ENCODE measurements at places on chromosomes 3 and 15.
A peak's percentile ranks its signal among the peaks of the same experiment; 100 is the strongest.

DNA sequence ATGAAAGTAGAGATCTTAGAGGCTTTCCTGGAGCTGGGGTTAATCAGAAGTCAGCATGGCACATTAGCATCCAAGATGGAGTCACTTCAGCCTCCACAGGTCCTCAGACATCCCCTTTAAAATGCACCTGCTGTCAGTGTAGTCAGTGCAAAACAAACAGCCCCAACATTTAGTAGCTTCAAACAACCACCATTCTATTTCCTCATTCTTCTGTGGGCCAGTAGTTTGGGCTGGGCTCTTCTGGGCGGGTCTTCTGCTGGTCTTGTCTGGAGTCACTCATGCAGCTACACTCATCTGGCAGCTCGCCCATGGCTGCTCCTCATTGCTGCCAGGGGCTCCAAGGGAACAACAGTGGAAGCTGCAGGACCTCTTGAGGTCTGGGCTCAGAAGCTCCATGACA, 99.9 kb downstream of the TLE3 start:
- DNase-seq: no peak

DNA sequence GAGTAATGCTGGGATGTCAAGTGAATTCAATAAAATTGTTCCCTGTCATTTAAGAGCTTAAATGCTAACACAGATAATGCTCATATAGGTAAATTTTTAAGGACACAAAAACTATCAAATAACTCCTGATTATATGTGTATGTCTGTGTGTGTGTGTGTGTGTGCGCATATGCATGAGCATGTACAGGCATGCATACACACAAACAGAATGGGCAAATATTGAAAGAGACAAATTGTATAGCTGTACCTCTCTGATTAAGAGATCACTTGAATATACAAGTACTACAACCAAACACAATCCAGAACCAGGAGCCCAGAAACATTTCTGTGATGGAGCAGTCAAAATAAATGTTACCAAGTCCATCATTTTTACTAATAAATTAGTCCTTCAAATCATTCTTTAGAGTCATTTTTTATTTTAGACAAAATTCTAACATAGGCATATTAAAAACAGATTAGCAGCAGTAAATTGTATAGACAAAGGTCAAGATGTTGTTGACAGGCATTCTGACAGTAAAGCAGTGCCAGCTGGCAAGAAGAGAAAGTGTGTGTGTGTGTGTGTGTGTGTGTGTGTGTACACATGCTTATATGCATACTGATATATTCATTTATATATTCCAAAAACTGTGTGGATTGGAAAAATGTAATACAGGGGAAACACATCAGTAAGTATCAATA, 145.3 kb downstream of the CD47 start:
- no peak for DNase-seq

DNA sequence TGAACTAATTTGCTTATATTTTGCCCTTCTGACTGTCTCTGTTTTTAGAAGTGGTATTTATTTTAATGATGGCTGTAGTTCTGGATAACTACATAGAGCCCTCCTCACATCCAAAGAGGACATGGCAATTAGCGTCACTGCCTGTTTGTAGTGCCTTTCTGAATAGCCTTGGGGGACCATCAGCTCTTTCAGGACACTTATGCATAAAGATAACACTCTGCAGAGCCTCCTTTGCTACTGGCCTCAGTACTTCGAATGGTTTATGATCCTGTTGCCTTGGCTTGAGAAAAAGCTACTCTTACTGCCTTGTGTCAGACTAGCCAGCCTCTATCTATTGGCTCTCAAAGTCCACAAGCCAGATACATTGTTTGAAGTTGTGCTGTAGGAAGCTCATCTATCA, 105.4 kb upstream of the SPRED1 start:
- DNase-seq: no peak

DNA sequence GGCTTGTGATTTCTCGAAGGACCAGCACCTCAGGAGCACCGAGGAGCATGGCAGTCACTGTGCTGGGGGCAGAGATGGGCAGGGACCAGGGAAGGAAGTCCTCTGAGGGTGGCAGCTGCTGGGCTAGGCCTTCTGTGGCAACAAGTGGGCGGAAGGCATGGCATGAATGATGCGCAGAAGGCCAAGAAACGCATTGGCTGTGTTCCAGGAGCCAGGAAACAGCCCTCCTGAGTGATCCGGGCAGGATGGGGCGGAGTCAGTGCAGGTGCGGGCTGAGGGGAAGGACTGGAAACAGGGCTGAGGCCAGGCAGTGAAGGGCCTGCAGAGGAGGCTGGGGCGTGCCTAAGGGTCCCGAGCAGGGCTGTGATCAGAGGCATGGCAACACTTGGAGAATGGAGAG, 23.6 kb downstream of the MRPS11 start:
- no peak for DNase-seq

- no peak for DNase-seq
Observed at GRCh38 chr3:27022096-27022761, 347.0 kb downstream of the NEK10 start.

GRCh38 chr3:69540706-69541581, 155.1 kb upstream of the FRMD4B start:
- no peak for DNase-seq

GRCh38 chr3:37899101-37899707, 37.5 kb downstream of the CTDSPL start:
- no peak for DNase-seq

- DNase-seq: no peak
Observed at GRCh38 chr15:41951571-41951970, 20.8 kb downstream of the EHD4 start.

- no peak for DNase-seq
Observed at GRCh38 chr15:74545086-74545485, 4.1 kb downstream of the ARID3B start.

GRCh38 chr15:70226337-70226980, 128.7 kb upstream of the TLE3 start:
- DNase-seq: no peak

- DNase-seq: no peak
Observed at GRCh38 chr3:87835236-87835635, 223.6 kb downstream of the CGGBP1 start.

DNA sequence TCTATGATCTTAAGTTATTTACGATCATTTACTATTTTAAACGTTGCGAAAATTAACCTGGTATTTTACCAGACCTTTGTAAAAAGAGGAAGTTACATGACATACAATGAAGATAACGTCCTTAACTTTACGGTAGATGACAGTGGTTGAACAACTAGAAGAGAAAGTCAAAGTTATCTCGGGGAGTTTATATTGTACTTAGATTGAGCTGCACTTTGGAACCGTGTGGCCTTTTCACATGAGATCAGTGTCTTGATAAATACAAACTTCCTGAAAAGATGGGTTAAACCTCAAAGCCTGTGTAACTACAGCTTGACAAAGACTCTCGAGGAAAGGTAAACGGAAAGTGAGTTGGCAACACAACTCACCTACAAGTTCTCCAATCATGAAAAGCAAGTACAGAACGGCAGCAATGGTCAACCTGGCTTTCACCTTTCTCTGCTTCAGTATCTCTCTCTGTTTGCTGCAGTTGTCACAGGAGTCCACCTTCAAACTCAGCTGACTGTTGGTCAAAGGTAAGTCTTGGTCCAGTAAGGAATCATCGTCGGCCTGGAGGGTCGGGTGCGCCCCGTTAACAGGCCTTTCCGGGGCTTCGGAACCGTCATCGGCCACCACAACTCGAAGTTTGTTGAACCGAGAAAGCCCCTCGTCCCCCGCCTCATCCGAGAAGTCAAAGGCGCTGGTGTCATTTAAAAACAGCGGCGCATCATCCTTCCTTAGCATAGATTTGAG, 793 bp downstream of the SLC30A4 start:
- no peak for DNase-seq

DNA sequence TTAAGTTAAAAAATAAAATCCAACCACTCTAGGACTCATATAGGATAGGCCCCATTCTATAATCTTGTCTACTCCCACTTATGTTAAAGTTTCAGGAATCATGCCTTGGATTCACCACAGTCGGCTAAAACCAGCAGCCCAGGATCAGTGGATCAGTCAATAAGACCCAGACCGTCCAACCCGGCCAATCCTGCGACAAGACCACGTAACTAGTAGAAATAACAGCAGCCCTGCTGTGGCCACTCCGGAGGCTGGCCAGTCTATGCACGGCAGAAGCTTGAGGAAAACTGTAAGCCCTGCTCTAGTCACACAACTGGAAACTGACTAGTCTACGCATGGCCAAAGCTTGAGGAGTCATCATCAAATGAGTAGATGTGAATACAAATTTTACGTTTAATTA, 12.8 kb upstream of the SLC9C1 start:
- DNase-seq: no peak

- DNase-seq: no peak
Observed at GRCh38 chr3:126854666-126855065, 128.2 kb upstream of the PLXNA1 start.

DNA sequence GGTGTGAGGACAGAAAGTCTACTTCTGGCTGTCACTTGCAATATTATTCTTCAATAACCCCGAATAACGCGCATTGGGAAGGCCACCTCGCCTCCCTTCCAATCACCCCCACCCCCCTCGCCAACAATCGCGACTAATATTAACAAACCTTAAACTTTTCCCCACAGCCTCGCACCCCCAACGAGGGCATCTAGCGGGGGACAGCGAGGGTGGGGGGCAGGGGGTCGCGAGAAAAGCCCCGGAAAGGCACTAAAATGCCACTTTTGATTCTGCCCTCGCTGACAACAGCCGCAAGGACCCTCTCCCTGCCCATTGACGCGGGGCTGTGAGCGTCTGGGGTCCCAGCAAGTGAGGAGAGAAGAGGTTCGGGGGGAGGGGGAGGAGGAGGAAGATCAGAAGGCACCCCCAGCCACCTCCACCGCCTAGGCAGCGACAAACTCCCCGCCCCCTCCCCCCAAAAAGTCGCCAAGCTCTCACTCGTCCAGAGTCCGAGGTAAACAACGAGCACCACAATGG, 868 bp downstream of the SATB1 start:
- peak; percentile 12 for DNase-seq

DNA sequence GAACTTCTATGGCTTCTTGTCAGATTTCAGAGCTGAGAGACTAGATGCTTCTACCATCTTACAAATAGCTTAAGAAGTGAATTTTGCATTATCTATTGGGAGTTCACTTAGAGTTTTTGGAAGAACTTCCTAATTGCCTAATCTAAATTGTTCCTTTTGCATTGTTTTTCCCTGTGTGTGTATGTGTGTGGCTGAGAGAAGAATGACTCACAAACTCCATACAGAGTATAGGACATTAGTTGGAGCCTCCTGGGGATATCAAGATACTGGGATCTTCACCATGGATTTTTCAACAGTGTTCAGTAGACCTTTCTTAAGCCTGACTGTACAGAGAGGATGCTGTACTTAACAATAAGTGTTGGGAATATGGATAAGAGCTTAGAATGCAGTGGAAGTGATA, 10.9 kb downstream of the TLNRD1 start:
- DNase-seq: no peak

DNA sequence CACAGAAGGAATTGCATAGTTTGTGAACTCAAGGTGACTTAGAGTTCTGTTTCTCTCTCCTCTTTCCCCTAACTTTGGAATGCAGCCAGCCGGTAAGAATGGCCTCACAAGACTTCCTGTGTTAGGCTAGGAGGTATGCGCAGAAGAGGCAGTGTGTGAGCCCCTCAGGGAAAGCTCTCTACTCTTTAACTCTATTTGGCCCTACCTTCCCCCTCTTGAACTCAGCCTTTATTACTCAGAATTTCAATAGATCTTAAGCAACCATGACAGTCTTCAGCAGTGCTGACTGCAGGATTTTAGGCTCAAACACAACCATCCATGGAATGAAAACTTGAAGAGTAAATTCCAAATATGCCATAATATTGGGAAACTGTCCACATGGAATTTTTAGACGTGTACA, 209.5 kb downstream of the DTWD1 start:
- no peak for DNase-seq

DNA sequence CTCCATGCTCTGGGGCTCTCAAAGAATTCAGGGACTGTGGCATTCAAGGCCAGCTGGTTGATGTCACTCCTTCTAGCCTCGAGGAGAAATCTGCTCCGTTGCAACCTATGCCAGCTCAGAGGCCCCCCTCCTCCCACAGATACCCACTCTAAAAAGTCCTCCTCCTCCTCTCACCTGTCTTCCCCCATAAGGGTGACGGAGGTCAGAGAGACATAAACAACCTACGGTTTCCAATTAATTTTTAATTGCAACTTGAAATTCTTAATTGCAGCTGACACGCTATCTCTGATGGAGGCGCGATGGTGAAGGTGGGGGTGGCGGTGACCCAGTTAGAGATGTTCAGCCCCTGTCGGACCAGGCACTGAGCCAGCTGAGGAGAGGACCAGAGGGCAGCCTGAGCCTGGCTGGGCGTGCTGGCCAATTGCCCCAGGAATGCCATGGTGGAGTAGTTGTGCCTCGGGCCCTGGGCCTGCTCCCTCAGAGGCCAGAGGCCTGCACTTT, 43.2 kb upstream of the INSYN1 start:
- no peak for DNase-seq

- DNase-seq: peak; percentile 8
Observed at GRCh38 chr15:72368899-72369298, 6.9 kb downstream of the HEXA start.

DNA sequence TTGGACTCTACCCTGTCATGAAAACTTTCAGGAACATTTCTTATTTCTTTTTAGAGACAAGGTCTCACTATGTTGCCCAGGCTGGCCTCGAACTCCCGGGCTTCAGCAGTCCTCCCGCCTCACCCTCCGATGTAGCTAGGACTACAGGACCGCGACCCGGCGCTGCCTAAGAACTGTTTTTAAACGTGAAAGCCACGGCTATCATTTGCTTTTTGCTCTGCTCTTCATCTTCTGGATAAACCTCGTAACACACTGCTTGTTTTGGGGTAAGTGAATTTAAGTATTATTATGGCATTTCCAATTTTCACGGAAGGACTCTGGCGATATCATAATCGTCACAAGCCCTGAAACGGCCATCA, 14.3 kb upstream of the CCNL1 start:
- no peak for DNase-seq

All from CD4-positive, alpha-beta T cell treated with Interferon alpha-2 for 1 hour (primary cell).